ENCODE measurements at places on chromosomes 2 and 18.

DNA sequence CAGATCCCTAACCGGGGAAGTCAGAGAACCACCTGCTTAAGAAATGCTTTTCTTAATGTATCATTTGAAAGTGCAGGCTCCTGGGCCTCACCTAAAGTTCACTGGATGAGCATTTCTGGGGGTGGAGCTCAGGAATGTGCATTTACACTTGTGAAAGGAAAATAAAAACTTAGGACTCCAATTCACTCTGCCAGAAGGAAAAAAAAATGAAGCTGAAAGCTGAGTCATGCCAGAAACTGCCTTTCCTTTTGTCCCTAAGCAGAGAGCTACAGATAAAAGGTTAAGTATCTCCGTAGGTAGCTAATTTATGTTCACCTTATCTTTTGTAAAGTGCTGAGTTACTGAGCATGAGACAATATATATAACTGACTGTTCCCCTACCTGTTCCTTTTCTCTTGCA is 229.5 kb upstream of the MEX3C start:
- no peak for DNase-seq

- DNase-seq: no peak
Observed at GRCh38 chr2:213148572-213149261, 2.7 kb downstream of the IKZF2 start.

DNA sequence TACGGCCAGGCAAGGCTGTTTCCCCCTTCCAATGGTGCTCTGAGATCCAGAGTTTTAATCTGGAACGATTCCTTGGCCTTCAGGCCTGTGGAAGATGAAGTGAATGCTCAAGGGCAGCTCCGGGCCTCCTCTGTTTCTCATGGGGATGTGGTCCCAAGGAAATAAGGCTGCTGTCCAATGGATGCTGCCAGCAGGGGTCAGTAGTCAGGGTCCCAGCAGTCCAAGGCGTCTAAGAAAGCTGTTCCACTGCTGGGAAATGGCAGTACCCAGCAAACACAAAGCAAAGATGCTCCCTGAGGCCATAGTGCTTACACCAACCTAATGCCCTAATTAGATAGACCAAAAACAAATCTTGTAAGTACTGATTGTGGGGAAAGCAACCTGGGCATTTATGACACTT is 12.5 kb downstream of the NMS start:
- DNase-seq: no peak

GRCh38 chr2:73839653-73840411 is 11.1 kb downstream of the STAMBP start:
- DNase-seq: no peak

DNA sequence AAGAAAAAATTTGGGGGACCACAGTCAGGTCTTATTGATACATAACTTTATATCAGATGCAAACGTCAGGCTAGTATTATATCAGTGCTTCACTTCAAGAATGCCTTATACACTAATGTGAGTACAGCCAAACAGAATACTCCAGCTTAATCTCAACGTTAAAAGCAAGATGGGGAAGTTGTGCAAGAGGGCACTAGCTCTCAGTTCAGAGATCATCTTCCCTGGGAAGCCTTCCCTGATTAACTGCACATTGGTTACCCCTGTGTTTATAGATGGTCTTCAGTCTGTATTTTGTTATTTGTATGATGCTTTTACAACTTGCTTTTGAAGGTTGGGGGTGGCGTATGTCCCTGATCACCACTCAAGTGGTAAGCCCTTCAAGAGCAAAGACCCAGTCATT is 11.4 kb downstream of the EPAS1 start:
- DNase-seq: no peak

DNA sequence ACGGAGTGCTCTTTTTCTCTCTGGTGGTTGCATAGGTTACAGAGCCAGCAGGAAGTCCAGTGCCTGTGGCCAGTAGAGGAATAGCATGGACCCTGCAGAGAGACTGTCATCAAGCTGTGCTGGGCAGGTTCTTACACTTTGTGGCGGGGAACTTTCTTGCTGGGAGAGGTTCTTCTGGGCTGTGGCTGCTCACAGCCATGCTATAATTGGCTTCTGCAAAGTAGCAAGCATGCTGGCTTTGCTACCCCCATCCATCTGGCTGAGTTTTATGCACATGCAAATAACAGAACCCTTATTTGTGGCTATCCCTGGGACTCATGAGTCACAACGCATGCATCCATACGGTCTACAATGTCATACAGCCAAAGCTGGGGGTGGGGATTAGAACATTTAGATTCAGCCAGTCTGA is 68.9 kb downstream of the PLCL1 start:
- DNase-seq: no peak

- no peak for DNase-seq
Observed at GRCh38 chr2:164560181-164560792, 61.0 kb downstream of the GRB14 start.

DNA sequence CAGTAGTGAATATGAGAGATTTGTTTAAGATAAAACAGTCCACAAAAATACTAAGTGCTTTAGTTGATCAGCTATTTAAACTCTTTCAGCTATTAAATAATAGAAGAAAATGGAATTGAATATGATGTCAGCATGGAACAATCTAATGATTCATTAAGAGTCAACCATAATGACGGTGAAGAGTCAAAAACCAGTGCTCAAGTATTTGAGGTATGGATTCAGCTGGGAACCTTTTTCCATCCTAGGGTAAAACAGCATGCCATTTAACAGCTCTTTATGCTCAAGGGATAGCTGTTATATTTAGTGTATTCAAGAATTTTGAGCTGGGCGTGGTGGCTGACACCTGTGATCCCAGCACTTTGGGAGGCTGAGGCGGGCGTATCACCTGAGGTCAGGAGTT is 29.7 kb downstream of the CARF start:
- no peak for DNase-seq

DNA sequence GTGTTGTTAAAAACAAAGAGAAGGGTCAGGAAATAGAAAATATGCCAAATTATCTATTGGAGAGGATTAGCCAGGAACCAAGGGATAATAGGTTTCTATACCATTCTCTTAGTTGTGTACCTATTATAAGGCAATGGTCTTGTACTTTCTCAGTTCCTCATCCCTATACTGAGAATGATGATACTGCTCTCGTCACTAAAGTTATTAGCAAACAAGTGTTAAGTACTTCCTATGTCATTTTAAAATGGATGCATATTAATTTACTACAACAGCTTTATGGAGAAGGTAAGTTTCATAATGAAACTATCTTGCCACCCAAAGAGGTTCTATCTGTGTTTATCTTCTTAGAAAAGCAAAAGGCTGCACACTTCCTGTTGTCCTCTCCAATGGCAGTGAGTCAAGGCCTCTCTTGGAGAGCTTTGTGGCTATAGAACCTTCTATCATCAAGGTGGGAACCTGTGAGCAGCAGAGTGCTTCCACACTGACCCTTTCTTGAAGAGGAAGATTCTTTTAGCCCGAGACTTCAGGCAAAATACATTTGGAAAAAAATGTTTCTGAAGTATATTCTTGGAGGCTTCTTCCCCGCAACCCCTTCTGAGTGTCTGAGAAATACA is 460.7 kb upstream of the FANCL start:
- no peak for DNase-seq

- no peak for DNase-seq
Observed at GRCh38 chr2:166042768-166043390, 84.9 kb downstream of the SCN1A start.

- peak; percentile 52 for DNase-seq
Observed at GRCh38 chr2:160406591-160407392, 86.8 kb downstream of the RBMS1 start.

DNA sequence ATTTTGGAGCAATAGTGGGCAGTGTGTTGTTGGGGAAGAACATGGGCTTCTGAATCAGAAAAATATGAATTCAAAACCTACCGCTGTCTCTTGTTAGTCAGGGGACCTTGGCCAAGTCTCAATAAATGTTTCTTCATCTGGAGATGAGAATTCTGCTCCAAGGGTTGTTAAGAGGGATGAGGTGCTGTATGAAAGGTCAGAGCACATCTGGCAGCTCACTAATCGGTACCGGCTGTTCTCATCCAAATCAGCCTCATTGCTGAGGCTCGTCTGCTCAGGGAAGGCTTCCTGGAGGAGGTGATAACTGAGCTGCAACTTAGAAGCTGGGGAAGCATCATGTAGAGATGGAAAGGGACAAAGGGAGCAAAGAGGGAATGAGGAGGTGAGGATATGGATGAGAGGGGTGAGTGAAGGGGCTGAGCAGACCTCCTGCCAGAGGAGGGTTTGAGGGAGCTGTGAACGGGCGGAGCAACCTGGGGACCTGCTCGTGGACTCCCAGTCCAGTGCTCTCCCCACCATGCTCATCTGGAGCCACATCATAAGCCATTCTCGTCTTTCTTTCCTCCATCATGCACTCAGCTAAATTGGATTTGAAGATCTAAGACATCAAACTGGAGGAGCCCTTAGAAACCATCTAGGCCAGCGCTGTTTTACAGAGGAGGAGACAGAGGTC is 47.4 kb downstream of the GREB1 start:
- DNase-seq: no peak

GRCh38 chr2:230788554-230789175 is 76.0 kb downstream of the CAB39 start:
- DNase-seq: no peak

DNA sequence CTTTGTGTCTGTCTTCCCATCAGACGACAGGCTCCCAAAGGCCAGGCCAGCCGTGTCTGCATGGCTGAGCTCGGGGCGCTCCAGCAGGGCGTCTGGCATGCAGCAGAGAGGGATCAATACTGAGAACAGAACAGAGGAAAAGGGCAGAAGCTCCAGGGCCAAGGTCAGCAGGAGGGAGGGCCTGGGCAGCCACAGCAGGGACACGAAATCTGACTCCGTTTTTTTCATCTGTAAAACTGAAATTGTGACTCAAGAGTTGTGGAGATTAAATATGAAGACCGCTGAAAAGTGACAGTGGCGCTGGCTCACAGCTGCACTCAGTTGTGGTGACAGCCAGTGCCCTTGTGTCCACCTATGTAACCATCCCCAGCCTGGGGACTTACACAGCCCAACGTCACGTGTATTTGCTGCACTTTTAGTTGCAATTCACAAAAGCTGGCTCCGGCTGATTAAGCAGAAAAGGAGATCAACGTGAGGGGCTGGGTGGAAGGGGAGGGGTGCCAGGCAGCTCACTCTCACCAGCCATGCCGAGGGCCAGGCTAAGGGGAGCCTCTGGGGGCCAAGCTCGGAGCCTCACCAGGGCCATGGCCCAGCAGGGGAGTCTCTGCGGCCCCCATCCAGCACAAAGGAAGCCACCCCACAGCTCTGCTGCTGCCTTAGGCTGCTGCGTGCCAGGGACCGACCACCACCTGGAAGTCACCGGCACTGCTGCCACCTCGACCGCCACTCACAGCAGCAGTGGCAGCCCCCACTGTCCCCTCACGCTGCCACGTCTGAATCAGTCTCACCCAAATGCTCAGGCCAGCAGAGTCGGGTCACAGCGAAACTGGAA is 74.7 kb downstream of the EIPR1 start:
- no peak for DNase-seq

DNA sequence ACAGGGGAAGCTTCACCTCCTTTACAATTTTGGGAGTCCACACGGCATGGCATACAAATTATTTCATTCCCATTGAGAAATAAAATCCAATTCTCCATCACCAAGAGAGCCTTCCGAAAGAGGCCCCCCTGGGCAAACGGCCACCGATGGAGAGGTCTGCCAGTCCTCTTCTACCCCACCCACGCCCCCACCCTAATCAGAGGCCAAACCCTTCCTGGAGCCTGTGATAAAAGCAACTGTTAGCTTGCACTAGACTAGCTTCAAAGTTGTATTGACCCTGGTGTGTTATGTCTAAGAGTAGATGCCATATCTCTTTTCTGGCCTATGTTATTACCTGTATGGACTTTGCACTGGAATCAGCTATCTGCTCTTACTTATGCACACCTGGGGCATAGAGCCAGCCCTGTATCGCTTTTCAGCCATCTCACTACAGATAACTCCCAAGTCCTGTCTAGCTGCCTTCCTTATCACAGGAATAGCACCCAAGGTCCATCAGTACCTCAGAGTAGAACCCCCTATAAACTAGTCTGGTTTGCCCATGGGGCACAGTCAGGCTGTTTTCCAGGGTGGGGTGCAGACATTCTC is 58.3 kb downstream of the BCL11A start:
- no peak for DNase-seq

DNA sequence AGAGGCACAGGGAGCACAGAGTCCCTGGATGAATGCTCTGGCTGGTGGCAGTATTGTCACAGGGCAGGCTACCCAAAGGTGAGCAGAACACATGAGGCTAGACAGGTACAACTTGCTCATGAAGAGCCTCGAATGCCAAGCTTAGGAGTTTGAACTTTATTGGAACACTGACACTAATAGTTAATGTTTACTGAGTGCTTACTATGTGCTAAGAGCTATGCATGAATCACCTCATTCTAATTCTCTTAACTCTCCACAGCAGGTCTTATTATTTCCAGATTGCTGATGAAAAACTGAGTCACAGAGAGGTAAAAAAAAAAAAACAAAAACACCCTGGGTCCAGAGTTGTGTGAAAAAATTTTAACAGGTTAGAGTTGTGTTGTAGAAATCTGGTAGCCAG is 6.1 kb upstream of the EMX1 start:
- no peak for DNase-seq

DNA sequence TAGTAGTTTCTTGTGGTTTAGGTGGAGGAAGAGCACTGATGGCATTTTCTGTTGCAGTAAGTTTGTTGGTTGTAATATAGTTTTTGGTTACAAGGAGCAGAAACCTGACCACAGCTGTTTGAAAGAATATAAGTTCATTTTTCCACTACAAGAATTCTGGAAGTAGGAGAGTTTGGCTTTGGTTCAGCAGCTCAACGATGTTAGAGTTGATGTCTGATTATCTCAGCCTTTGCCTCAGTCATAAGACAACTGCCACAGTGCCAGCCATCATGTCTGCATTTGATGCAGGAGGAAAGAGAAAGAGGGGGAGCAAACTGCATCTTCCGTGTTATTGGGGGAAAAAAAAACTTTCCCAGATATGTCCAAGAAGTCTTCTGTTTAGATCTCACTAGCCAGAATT is 119.1 kb downstream of the LYPD1 start:
- no peak for DNase-seq

GRCh38 chr2:190382851-190383250 is 25.3 kb upstream of the MFSD6 start:
- no peak for DNase-seq

DNA sequence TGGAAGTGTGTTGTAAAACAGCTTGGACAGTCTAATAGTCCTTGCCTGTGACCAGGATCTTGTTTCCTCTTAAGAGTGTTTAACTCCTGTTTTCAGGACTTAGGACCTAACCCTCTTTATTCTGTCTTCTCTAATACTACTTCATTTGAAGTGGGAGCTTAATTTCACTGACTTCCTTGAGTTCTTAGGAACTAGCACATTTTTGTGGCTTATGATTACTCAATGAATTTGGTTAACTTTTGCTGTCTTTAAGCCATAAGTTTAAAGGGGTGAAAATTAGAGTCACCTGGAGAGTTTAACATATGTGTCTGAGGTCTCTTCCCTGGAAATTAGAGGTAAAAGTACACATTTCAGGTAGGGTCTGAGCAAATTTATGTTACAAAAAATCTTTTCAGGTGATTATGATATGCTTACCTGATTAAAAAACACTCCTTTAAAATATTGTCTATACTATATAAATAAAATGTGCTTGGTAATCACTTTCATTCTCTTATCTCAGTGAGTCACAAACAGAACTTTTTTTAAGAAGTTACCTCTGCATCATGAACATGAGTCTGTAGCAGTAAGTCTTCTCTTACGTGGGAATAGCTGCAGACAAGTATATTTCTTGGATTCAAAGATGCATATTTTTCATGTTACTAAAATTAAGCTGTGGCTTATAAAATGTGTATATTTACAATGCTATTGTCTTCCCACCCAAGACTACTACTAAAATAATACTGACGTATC is 52.7 kb downstream of the ATP9B start:
- DNase-seq: no peak

- no peak for DNase-seq
Observed at GRCh38 chr2:225112362-225113126, 70.3 kb upstream of the DOCK10 start.

All from stimulated activated CD4-positive, alpha-beta T cell treated with anti-CD3 and anti-CD28 coated beads, Interleukin-15, amount 100 ng/mL, for 1 hour (primary cell).